ENCODE measurements at places on chromosomes 7 and 10.

GRCh38 chr10:99431190-99431760 is 851 bp upstream of the GOT1 start:
- peak; percentile 15 for DNase-seq

DNA sequence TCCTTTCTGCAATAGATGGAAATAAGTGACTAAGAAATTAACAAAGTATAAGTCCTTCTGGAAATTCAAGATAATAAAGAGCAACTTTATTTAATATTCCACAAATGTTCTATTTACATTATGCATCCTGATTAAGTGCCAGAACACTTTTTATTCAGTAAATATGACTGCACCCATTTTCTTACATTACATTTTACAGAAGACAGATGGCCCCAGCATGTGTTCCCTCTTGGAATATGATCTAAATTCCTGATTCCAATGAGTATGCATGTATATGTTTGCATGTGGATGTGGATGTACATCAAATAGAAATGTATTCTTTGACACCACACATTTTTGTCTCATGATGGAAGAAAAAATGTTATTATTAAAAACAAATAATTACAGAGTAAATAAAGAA is 628.7 kb upstream of the SEMA3D start:
- DNase-seq: no peak

GRCh38 chr7:32298408-32299132 is 191.6 kb downstream of the LSM5 start:
- no peak for DNase-seq

- no peak for DNase-seq
These were observed 154.0 kb upstream of the MKI67 start for GRCh38 chr10:128280271-128280670.

DNA sequence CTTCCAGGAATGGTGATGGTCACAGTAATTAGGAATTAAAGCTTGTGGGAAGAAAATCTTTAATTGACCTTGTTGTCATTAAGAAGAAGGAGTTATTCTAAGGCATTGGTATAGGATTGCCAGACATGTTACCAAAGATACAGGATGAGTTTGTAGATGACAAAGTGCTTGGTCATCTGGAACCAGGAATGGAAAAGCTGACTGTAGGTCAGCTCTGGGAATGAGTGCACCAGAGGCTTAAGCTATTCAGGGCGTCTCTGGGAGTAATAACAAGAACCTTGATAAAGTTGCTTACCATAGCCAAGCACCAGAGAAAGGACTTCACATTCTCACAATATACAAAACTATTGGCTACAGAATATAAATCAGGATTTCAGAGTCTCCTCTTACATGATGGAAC is 89.0 kb downstream of the PHTF2 start:
- no peak for DNase-seq

DNA sequence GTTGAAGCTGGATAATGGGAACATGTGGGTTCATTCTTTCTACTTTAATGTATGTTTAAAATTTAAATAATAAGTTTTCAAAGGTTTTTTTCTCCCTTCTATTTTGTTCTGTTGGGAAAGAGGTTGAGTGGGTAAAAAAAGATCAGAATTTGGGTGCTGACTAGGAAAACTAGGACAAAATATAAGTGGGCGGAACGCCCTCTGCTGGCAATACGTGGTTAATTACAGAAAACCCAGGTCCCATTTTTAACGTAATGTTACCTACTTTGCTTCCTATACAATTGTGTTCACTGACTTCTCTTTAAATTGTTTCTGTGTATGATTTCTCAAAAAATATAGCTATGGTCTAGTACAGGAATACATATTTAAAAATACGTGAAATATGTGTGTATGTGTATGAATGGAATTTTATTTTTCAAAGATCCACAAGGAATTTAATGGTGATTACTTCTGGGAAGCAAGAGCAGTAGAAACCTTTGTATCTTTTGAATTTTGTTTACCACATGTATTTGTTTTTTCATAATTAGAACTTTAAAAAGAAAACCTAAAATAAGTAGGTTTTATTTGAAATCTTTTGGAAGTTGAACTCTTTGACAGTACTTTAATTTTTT is 8.7 kb downstream of the ECD start:
- peak; percentile 60 for DNase-seq

GRCh38 chr7:49666764-49667163 is 106.7 kb upstream of the VWC2 start:
- DNase-seq: no peak

DNA sequence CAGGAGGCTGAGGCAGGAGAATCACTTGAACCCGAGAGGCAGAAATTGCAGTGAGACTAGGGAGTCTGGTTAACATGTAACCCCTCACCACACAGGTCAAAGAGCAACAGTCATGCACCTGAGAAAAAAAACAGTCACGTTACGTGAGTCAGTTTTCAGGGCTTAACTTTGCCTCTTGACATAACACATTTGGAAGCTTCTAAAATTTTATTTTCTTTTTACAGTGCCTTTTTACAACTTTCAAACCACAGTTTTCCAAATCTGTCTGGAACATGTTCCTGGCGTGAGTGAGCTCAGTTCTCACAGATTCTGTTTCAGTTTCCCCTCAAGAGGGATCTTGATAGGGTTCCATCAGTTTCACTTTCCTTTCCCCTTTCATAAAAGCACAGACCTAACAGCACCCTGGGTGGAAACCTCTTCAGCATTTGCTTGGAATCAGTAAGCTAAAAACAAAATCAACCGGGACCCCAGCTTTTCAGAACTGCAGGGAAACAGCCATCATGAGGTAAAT is 4.4 kb downstream of the IFIT3 start:
- peak; percentile 42 for DNase-seq

DNA sequence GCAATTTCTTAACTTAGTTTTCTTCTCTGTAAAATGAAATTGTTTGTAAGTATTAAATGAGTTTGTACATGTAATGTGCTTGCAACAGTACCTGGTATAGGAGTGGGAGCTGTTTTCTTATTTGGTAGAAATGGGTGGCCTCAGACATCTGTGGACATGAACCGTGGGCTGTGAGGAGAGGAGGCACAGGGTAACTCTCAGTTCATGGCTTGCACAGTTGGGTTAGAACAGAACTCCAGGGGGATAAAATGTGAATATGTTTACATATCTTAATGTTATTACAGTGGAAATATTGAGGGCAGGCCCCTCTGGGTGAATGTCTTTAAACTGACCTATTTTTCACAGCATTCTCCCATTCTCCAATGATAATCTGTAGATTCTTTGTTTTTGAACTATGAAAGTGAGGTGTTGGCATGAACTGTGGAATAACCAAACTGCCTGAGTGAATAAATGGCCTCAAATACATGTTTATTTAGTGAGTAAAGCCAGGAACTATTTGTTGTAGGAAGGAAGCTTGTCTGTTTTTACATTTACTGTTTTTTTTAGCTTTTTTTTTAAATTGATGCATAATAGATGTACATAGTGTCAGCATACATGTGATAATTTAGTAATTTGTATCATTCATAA is 2.6 kb downstream of the ABCA13 start:
- DNase-seq: no peak

- DNase-seq: peak; percentile 40
These were observed 183.7 kb upstream of the KLF14 start for GRCh38 chr7:130917669-130918128.

DNA sequence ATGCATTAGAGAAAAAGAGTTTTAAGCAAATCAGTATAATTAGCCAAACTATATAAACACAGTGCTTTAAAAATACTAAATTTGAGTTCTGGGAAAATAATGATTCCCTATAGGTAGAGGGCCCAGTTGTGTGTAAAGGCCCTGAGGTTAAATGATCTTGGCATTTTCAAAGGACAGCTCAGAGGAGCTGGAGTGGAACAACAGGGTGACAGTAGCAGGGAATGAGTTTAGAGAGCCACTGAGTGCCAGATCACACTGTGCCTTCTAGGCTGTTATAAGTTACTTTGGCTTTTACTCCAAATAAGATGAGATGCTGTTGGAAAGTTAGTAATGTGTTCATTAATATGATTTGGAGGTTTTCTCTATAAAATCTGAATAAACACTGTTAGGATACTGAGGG is 34.6 kb downstream of the VWDE start:
- no peak for DNase-seq

DNA sequence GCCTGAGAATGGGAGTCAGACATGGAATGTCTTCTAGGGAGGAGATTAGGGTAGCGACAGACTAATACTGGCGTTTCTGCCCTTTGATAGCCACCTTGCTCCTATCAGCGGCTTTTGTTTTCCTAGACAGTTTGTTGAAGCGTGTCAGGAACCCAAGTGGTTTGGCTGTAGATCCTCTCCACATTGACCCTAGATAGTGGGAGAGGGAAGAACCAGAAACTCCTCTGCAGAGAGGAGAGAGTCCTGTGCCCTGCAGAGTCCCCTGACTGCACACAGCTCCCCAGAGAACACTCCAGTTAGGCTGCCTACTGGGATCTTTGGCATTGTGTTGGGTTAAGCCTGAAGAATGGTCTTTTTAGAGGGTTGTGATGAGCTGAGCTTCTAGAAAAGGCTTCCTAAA is 2.4 kb downstream of the MEPCE start:
- DNase-seq: no peak

GRCh38 chr10:26887611-26888215 is 27.0 kb upstream of the ABI1 start:
- no peak for DNase-seq

DNA sequence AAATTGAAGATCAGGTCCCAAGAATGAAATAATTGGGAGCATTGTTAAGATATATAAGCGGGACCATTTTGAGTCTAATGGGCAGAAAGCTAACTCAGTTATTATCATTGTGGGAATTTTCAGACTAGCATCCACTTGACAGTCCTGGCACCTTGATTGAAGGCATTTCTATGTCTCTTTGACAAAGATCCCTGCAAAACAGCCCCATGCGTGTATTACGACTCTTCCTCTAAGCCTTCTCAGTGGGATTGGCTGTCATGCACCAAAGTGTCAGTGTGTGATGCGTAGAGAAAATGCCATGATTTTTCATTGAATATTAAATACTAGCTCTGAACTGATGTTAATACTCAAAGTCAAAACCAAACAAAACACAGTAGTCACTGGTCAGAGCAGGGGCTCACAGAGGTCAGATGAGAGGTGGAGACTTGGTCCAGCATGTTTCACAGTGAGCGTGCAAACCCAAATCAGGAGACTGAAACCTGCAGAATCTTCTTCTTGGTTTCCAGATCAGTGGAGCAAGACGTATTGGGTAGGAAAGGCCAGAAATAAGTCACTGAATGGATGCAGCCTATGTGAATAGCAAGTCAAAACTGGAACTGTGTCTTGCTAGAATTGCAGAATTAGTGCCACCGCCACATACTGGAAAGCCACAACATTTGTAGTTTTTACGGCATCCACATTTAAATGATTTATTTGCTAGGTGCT is 303.6 kb upstream of the AKR1E2 start:
- DNase-seq: no peak

DNA sequence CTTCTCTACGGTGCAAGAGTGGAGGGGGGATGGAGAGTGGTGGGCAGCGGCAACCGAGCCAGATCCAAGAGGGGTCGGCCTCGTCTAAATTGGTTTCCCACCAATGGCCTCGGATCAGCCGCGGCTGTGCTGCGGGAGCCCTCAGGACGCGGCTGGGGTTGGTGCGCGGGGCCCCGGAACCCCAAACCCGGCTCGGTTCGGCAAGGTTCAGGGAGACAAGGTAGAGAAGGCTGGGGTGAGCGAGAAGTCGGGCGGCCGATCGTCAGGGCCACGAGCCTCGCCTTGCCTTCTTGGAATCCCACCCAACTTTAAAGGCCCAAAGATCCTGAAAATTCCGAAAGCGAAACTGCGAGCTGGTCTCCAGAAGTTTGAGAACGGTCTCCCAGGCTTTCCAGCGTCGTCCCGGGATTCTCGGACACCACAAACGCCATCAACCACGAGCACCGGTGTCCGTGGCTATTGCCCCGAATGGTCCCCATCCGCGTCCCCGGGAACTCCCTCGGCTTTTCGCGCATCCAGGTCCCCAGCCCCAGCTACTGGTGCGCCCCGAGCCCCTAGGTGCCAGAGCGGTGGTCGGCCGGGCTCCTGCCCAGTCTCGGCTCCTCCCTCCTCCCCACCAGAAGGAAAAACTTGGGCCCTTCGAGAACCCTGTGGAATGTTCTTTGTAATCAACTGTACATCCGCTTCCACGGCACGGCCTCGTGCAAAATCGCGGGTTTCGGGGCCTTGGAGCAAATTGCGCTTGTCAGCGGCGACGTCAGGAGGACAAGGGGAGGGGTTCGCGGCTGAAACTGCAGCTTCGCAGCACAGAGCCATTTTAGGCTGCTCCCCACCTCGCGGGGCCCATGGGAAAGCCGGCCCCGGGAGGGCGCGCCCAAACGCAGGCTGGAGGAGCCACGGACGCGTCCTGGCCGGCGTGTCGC is 3.2 kb downstream of the SFMBT2 start:
- DNase-seq: peak; percentile 41

DNA sequence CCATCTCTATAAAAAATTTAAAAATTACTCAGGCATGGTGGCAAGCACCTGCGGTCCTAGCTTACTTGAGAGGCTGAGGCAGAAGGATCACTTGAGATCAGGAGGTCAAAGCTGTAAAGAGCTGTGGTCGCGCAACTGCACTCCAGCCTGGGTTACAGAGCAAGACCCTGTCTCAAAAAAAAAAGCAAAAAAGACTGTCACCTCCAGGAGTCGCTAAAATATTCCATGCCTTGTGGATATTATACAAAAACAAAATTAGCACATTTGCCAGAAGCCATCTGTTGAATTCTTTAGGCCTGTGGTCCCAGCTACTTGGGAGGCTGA is 87.0 kb upstream of the SDK1 start:
- DNase-seq: no peak

DNA sequence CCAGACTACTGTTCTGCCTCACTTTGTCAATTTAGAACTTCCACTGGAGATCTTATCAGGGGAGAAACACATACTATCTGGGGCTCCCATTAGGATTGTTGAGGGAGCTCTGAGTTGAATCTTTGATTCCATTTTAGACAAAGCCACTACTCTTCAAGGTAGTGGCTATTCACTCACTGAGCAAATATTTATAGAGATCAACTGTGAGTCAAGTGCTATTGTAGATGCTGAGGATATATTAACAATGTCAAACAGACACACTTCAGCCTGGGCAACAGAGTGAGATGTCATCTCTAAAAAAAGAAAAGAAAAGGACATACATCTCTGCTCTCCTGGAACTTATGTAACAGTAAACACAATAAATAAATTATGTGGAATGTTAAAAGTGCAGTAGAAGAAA is 315.3 kb downstream of the PTEN start:
- no peak for DNase-seq

GRCh38 chr7:156680281-156680680 is 39.7 kb downstream of the RNF32 start:
- no peak for DNase-seq

- DNase-seq: no peak
These were observed 17.5 kb upstream of the C10orf71 start for GRCh38 chr10:49281461-49281860.

GRCh38 chr10:49518982-49519578 is 19.8 kb downstream of the ERCC6 start:
- peak; percentile 24 for DNase-seq
